Body of pancreas (tissue), 4 donors: ENCODE measurements at places on chromosomes 11 and 22.

DNA sequence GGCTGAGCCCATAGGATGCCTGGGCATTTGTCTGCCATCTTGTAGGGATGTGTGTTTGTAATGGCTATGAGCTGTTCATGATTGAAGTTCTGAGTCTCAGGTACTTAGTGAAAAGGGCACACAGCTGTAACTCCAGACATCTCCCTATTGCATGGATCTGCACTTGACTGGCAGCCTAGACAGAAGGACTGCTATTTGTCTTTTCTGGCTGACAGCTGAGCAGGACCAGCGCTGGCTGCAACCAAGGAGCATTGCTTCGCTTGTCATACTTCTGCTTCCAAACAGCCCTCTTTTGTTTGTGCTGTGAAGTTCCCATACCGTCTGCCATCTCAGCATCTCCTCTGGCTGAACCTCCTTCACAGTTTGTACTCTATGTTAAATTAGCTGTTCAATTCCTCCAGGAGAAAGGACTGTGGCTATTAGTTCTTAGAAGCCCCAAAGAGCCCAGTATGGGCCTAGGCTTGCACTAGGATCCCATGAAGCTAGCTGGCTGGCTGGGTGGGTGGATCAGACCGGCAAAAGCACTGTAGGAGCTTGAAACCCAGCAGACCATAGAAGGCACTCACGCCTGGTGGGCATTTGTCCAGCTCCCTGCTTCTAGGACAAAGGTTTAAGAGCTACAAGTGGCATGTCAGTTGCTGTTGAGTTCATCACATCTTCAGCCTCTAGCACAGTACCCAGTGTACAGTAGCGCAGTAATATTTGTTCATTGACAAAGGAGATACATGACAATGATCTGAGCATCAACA lies 20.4 kb downstream of the HIRA start:
- DNase-seq = no peak

GRCh38 chr11:48075637-48076036 lies 95.3 kb downstream of the PTPRJ start:
- DNase-seq = no peak

DNA sequence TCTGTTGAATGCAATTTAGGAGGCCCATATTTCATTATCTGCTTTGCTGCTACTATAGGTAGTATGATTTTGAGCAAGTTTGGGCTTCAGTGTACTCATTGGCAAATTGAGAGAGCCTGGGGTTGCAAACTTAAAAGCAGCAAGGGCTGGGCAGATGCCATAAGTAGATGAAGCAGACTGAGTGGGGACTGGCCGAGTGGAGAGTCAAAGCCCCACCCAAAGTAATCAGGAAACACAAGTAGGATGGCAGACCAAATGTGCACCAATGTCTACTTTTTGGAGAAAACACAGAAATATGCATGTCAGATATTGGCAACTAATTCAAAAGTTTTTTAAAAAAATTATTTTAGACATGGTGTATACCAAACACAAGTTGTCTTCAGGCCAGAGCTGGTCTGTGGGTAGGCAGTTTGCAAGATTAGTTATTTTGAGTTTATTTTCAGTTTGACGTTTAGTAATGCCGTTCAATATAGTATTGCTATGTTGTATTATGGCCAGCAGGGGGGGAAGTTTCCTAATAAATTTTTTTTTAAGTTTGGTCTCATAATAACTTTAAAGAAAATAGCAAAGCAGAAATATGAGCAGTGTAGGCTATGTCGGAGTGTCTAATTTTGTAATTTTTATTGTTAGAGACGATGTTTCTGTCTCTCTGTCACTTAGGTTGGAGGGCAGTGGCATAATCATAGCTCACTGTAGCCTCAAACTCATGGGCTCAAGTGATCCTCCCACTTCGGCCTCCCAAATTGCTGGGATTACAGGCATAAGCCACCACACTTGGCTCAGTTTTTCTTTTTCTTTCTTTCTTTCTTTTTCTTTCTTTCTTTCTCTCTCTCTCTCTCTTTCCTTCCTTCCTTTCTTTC lies 105.1 kb downstream of the HIPK3 start:
- no peak for DNase-seq

DNA sequence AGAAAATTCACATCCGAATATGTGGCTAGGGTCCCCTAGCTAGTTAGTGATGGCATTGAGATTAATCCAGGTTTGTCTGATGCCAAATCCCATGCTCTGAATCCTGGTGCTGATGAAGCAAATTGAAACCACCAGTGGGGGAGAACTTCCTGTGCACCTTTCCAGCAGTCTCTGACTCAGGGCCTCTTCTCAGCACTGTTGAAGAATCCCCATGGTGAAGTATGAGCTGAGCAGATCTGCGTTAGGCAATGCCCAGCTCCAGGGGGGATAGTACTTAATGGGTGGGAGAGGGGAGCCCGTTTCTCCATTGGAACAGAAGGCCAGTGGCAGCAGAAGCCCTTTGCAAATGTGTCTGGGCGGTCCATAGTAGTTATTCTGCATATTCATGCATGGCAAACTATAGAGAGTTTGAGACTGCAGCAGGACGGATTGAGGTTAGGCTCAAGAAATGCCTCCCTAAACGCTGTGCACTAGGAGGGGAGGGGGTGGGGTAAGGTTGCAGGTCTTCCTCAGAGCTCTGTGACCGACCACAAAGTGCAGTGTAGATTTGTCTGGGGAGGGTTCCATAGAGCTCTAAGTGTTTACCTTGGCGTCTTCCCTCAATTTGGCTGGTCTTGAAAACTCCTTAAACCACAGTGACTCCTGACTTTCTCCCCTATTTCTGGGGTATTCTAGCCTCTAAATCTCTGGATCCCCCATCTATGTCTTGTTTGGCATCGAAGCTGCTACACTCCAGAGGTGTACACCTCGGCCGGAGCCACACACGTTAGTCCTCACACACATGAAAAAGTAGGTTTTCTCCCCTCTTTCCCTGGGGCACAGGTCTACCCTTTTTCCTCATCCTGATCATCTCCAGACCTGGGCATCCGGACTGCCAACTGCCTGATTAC lies 4.8 kb downstream of the POU2F3 start:
- no peak for DNase-seq

GRCh38 chr22:47616396-47617020 lies 854.1 kb downstream of the TBC1D22A start:
- no peak for DNase-seq

DNA sequence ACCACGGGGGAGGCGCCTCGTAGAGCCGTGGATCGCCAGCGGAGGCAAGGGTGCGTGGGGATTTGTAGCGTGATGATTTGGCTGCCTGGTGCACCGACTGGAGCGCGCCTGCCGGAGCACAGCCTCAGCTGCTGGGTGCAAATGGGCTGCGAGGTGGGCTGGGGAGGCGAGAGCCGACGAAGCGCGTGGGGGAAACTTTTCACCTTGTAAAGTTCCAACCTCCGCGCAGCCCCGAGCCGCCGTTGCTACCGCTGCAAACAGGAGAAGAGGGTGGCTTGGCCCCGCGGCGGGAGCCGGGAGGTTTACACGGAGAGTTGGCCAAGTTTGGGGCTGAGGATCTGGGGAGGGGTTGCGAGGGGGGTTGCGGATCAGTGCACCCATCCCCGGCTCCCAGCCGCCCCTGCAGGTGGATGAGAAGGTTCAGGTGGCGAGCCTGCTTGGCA lies 528 bp downstream of the FAT3 start:
- no peak for DNase-seq

DNA sequence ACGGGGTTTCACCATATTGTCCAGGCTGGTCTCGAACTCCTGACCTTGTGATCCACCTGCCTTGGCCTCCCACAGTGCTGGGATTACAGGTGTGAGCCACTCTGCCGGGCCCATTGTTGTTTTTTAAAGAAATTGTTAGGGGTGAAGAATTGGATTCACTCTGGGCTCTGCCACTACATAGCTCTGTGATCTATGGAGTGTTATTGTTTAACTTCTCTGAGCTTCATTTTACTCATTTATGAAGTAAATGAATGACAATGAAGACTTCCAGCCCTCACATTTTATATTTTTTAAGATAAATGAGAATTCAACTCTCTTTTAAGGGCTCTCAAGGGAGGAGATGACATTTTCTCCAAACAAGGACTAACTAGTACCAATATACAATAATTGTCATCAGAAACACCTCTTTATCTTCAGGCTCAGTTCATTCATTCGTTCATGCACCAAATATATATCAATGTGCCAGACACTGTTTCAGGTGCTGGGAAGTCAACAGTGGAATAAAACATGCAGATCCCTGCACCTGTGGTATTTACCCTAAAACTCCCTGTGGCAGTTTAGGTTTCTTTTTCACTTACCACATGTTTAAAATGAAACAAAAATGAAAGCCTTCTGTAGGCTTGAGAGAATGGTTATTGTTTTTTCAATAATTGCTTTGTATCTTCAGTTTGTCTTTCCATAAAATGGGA lies 23.5 kb upstream of the GRAMD1B start:
- no peak for DNase-seq

- DNase-seq = no peak
Measured at GRCh38 chr22:37244922-37245722, 1.1 kb upstream of the RAC2 start.

DNA sequence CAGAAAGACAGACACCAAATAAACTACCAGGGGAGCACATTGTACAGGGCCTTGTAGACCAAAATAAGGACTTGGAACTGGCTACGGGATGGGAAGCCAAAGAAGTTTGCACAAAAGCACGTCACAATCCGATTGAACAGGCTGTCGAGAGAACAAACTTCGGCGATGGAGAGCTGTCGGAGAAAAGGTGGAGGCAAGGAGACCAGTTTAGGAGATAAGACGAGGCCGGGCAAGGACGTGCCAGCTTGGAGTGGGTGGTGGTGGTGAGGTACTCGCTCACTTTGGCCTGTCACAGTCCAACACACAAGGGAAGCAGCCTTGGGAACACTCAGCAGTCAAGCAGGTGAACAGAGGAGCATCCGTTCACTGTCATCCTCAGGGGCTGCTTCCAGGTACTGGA lies 19.0 kb downstream of the APOL5 start:
- DNase-seq = no peak

GRCh38 chr11:45412051-45412471 lies 125.9 kb upstream of the SYT13 start:
- no peak for DNase-seq

GRCh38 chr11:114110952-114111947 lies 51.7 kb downstream of the ZBTB16 start:
- peak; percentile 38 for DNase-seq

DNA sequence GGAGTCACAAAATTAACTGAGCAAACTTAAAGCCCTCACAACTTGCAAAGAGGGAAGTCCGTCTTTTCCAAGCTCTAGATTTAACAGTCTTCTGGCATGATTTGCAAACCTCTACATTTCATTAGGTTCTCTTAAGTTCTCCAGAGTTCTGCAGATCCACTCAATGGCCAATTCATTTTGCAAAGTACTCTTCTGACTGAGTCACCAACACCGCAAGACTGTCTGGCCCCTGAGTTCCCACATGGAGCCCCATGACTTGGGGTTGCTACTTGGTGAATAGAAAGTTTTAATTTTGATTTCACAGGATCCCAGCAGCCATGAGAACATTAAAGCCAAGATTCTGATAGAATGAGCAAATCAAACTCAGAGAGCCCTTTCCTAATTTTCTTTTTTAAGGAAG lies 134.5 kb downstream of the PLEKHA7 start:
- no peak for DNase-seq

DNA sequence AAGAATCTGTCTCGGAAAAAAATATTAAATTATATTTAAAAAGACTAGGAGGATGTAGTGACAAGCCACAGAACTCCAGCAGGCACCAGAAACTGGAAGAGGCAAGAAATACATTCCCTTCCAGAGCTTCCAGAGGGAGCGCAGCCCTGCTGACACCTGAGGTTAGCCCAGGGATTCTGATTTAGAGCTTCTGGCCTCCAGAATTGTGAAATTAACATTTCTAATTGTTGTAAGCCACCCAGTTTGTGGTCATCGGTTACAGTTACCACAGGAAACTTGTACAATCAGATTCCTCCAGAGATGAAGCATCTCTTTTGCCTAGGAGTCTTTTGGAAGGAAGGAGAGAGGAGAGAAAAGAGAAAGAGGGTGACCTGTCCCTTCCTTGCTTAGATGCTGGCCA lies 6.4 kb upstream of the UBASH3B start:
- DNase-seq = no peak

DNA sequence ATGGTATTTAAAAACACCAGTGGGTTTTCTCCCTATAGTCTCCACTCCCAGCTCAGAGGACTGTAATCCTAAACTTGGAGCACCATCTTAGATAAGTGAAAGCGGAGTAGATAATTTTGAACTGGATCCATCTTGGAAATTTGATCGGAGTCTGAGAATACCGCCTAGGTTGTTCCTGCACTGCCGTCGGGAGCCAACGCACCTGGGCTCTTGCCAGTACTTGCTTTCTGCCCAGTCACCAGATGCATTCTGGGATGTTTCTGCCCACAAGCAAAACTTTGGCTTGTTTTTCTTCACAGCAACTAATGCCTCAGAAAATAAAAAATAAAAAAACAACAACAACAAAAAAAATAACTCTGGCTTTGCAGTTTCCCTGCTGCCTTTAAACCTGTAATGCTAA lies 113.0 kb upstream of the MTMR2 start:
- no peak for DNase-seq

DNA sequence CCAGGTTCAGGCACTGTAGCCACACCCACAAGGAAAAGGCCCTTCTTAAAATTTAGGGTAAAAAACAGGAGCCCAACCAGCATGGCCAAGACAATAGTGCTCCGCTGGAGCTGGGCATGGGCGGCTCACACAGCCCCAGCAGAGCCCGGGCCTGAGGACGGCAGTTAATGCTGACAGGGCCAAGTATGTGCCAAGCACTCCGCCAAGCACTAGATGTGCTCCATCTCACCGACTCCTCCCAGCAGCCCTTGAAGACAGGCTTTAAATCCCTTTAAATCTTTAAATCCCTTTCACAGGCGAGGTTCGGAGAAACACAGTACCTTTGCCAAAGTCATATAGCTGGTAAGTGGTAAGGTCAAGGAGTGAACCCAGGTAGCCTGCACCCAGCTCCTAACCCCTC lies 4.8 kb downstream of the ARFGAP2 start:
- DNase-seq = no peak

DNA sequence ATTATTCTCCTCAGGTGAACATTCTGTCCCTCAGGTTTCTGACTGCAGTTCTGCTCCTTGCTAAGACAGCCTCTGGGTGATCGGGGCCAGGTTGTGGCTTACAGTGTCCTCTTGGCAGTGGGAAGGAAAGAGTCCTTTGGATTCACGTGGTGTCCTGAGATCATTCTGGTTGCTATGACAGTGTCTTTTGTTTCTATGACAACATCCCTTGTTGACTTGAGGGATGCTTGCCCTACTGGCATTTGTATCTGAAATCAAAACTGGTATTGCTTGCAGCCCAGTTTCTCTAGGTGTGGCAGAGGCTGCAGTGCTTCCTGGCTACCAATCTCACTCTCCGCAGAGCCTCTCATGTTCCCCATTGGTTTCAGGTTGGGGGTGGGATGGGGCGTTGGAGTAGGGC lies 151.8 kb upstream of the CCDC90B start:
- no peak for DNase-seq
